HT1080 (cell line): ENCODE measurements at places on chromosomes 1 and 21.

DNA sequence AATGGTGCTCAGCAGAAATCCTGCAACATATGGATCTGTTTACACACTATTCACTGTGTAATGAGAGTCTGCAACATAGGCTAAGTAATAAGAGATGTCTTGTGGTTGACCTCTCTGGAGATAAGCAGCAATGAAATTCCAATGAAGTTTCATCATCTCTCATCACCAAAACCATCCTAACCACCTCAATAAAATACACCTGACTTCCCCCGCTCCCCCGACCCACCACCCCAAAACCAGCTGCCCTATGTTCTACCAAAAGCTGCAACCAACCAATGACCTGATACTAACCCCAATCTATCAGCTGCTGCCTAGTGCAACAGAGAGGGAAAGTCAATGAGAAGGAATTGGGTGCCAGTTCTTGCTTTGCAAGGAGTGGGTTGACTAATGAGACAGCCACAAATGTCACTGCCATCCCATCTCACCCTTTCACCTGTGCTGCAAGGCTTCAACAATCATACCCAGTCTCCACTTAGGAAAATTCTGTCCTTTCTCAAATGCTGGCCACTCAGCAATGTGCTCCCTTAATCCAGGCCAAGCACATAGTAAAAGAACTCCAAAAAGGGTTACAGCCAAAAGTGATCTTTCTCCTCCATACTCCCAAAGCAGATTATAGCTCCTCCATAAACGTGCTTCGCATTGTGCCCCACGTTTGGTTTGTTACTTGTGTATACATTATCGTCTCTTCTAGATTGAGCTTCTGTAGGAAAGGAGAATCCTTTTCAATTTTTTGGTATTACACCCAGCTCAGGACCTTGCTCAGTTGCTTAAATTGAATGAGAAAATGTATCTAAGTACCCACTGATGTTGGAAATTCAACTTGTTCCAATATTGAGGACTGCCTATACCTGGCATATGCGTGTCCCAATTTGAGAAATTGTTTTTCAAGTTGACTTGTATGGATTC lies 29.0 kb downstream of the MRPL39 start:
- DNase-seq = peak; percentile 42

DNA sequence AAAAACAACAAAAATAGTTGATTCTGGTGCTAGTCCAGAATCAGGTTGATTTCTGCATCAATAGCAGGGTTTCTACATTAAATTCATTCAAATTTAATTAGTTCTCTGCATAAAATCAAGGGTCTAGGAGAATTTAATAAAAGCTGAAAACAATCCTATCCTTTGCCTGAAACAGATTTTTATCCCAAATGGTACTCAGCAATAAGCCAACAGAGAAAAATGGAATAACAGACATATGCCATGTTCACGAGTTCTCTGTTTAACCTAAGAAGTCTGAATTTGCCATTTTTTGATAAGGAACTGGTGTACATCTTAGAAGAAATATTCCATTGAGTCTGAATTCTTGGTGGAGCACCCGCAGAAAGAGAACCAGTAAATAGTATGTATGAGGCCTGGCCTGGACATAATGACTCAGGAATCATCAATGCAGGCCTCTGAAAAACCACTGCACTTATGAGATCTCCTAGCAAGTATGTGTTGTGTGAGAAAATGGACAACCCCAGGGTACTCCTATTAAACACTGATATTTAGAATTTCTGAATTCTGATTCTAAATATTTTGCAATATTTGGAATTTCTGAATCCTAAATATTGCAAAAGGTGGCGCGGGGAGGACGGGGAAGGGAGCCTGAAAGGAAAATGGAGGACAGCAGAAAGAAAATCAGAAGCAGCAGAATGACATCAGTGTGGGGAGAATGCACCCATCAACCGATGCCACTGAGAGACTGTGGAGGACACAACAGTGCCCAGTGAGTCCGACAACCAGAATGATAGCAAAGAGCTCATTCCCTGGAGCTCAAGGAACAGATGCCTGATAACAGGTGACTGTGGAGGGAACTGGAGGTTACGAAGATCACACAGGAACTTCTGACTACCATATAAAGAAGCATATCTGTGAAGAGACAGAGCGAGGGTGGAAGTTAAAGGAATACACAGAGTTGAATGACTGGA lies 97.6 kb downstream of the APP start:
- DNase-seq = peak; percentile 43

DNA sequence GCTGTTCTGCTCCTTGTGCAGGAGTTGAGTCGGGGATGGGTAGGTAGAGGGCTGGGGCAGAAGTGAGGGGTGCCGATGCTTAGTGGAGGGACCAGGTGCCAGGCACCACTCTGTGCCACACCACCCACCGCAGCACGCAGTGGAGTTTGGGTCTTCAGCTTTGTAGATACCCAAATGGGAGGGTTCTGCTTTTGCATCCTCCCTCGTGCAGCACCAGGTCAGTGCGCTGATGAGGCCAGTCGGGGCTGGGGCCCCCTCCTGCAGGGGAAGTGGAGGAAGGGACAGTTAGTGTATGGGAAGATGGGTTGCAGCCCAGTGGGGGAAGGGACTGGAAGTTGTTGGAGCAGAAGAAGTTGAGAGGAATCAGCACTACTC lies 244.0 kb downstream of the RHOU start:
- no peak for DNase-seq

DNA sequence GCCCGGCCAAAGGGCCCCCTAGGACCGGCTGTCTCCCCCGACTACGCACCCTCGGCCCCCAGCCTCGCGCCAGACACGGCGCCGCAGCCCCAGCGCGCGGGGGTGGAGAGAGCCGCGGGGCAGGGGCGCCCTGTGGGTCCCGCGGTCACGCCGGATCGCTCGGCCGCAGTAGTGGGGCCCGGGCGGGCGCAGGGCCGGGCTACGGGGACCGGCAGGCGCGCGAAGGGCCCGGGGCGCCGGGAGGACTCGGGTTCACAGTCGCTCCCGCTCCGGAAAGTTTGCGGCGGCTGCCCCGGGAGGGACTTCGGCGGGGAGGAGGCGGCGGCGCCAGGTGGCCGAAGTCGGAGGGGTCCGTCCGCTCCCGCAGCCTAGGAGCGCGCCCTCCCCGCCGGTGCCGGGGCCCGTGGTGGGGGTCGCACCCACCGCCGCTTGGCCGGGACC lies 7.1 kb upstream of the ZNF669 start:
- DNase-seq = no peak

DNA sequence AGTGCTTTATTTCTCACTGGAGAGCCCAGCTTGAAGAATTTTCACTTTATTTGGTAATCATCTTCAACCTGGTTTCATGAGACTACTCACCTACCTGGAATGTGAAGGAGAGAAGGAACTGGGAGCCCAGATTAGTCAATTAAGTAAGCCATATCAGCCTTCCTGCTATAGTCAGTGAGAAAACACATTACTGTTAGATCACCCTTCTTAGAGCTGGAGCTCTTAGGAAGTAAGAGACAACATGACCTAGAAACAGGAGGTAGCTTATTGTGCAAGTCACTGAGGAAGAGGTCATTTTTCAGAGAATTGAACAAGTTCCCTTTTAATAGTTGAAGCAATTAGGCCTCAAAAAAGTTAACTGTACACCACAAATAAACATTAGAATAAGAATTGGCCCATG lies 49.2 kb upstream of the TEKT2 start:
- DNase-seq = peak; percentile 78

DNA sequence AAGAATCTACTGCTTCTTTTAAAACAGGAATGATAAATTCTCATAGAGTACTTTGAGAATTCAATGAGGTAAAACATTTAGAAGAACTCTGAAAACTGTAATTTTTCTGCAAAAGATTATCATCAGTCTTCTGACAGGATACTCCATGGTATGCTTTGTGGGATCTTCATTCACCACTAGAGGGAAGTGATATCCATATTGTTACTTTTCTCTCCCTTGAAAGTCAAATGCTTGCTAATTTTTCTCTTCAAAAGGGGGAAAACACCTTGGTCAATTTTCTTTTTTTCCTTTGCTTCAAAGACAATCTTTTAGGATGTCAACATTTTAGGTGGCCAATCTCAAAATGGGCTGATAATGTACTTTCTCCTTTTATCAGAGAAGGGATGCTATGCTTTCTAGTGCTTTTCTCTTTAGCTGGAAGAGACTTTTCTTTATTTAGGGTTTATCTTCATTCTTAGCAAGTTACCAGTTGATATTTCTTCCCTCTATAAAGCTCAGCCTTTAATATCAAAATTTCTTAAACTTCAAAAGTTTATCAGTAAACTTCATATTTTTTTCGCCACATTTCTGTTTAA lies 95.5 kb downstream of the NEGR1 start:
- peak; percentile 15 for DNase-seq

DNA sequence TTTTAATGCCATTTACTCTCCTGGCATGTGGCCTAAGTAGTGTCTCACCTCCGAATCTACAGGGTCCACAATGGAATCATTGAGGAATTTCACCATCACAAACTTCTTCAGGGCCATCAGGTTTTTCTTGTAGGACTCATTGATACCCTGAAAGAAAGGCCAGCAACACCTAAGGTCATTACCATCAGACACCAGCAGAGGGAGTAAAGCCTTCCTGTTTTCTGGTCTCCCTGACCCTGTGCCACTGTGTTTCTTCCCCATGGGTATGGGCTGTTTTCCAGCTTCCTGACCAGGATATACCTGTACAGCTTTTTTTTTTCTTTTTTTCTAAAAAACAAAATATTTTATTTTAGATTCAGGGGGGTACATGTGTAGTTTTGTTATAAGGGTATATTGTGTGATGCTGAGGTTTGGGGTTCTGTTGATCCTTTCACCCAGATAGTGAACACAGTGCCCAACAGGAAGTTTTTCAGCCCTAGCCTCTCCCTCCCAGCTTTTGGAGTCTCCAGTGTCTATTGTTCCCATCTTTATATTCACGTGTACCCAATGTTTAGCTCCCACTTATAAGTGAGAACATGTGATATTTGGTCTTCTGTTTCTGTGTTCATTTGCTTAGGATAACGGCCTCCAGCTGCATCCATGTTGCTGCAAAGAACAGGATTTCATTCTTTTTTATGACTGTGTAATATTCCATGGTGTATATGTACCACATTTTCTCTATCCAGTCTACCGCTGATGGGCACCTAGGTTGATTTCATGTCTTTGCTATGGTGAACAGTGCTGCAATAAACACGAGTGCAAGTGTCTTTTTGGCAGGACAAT lies 18.3 kb downstream of the PPT1 start:
- peak; percentile 66 for DNase-seq

- no peak for DNase-seq
Observed at GRCh38 chr21:14569868-14570267, 23.8 kb upstream of the SAMSN1 start.

DNA sequence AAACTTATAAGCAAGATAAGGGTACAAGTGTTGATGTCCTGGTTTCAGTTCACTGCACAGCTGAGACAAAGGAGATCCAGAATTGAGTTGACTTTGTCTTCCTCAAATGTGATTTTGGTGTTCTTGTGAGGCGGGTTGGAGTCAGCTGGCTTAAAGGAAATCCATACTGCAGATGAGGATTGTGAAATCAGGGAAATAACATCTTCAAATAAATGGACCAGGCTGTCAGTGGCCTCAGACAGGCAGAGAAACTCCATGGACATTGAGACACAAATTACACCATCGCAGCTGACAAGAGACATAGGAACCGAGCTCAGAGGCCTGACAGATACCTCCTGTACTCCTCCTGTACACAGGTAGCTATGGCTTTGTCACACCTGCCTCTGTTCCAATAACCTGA lies 27.0 kb upstream of the REG4 start:
- no peak for DNase-seq

- peak; percentile 96 for DNase-seq
Observed at GRCh38 chr1:23799570-23800399, 769 bp downstream of the GALE start.
